ENCODE measurements at places on chromosomes 4 and X. TPM values are rescaled to one million over a fixed set of nuclear protein-coding genes. Genes with fewer than 3 reads are reported as not detected.

DNA sequence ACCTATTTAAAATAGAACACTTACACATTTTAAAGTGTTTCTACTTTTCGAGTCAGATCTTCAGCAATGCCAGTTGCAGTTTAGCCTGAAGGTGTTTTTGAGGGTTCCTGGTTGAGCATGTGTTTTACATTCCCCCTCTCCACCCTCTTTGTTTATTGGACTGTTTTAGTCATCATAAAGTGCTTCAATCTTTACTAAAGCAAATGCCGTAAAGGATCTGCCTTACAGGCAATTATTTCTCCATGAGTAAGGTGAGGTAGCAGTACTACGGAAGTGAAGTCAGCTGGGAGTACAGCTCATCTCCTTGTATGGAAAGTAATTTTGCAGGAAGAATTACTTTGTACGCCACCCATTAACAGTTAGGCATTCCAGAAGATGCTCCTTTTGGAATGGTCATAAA, 36.9 kb downstream of the PDLIM5 start:
- no peak for DNase-seq

GRCh38 chr4:153652051-153652784, 31.9 kb upstream of the TLR2 start:
- no peak for DNase-seq

GRCh38 chr4:71944956-71945355, 86.8 kb upstream of the NPFFR2 start:
- no peak for DNase-seq

DNA sequence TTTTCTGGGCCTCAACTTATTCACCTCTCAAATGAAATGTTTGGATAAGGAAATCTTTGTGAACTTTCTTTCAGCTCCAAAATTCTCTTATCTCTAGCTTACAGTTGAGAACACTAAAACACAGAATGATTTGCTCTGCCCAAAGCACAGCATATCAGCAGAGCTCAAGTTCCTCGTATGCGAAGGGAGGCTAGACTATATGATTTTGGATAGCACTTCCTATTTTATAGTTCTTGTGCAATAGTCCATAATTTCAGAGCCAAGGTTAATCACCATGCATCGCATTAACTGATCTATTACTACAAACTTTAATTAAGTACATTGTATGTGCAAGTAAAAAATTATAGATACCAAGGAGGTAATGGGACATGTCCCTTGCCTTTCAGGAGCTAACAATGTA, 27.0 kb upstream of the KLHL13 start:
- DNase-seq, result no peak

- no peak for DNase-seq
Observed at GRCh38 chrX:75986976-75987375, 185.9 kb upstream of the PBDC1 start.

DNA sequence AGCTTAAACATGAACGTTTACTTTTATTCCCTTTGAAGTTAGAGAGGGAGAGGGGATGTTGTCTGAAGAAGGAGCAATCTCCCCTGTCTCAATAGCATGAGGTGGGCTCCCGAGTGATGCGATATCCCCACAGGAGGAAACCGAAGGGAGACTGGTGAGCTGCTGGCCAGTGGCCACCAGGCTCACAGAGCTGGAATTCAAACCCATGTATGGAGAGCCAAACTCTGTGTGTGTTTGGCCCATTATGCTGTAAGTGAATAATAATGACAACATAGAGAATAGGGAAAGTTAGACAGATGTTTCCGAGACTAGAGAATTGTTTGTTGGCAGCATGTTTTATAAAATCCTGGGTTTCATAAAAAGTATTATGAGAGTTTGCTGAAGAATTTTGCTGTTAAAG, 66.1 kb upstream of the CLNK start:
- no peak for DNase-seq

GRCh38 chr4:138097912-138098600, 144.1 kb downstream of the SLC7A11 start:
- DNase-seq, result no peak

DNA sequence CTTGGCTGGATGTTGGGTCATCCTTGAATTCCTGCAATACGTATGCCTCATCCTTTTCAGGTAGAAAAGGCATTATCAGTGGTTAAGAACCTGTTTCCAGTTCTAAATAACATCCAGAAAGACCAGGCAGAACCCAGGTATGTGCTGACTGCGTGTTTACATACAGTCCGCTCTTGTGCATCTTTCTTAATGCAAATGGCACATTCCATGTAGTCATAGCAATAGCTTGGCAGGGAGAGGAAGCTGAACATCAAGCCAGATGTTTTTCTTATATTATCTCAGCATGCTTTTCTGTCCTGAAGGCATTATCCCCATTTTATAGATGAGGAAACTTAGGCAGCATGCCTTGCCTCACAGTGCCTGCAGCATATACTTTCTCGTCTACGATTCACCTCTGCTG, 2.1 kb downstream of the DCLK2 start:
- no peak for DNase-seq

- no peak for DNase-seq
Observed at GRCh38 chr4:74013264-74013663, 14.8 kb upstream of the CXCL5 start.

GRCh38 chrX:1481636-1482529, 29.2 kb upstream of the ASMTL start:
- DNase-seq, result no peak

- DNase-seq, result no peak
Observed at GRCh38 chrX:71666240-71667223, 814 bp upstream of the LOC101059915 start.

- DNase-seq, result no peak
Observed at GRCh38 chr4:143025081-143025704, 159.5 kb upstream of the USP38 start.

DNA sequence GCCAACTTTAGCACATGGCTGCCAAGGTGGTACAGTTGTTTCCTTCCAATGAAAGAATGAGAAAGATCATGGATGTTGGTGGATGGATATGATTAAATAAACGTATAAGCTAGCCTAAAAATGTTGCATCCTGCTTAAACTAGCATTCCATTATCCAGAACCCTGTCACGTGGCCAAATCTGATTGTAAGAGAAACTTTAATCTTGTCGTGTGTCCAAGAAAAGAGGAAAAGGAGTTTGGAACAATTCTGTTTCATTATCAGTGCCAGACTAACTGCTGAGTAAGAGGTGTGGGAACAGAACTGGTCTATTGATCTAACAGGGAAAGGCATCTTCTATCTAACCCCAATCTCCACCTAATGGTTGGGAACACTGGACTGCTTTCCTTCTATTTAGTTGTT, 325.2 kb upstream of the BMP3 start:
- no peak for DNase-seq

DNA sequence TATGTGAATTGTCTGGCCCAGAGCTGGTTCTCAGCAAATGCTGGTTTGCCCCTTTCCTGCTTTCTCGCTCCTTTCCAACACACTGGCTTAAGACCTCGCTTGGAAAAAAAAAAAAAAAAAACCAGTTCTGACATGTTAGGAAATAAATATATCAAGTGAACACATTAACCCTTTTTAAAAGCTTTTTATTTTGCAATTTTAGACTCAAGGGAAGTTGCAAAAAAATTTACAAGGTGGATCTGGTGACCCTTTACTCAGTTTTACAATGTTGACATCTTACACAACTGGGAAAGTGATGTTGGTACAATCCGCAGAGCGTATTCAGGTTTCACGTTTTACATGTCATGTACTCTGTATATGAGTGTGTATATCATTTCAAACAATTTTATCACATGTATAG, 100.1 kb downstream of the RTL5 start:
- DNase-seq, result no peak

- DNase-seq, result no peak
Observed at GRCh38 chr4:8274765-8275547, 5.4 kb downstream of the HTRA3 start.

DNA sequence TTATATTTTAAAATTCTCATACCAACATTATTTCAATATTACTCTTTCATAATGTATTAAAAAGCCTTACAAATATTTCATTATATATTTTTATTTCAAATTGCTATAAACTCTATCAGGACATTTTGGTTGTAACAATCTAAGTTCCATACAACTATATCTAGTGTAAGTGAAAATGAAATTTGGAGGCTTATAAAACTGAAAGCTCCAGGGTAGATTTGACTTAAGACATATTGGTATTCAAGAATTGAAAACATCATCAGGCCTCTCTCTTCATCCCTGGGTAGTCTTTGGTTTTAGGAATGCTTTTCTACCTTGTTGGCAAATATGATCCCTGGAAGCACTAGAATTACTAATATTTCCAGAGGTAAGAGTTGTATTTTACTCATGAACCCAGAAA, 342.6 kb downstream of the DTHD1 start:
- DNase-seq, result no peak

DNA sequence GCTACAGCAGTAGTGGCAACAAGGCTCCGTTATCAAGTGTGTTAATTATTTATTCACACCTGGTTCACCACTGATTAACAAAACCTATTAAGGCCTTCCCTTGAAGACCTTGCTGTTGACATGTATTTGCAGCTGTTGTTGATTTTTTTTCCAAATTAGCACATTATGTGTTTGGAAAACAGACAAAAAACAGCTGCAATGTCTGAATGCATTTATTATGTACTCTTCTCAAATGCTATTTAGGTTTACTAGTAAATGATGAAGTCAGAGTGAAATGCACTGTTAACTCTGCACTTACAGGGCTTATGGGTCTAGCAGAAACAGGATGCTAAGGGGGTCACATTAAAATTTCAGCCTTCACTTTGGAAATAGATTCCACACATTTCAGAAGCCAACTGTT, 99.5 kb upstream of the PCDH7 start:
- DNase-seq, result no peak

- no peak for DNase-seq
Observed at GRCh38 chrX:2442694-2443093, 58.1 kb downstream of the DHRSX start.

DNA sequence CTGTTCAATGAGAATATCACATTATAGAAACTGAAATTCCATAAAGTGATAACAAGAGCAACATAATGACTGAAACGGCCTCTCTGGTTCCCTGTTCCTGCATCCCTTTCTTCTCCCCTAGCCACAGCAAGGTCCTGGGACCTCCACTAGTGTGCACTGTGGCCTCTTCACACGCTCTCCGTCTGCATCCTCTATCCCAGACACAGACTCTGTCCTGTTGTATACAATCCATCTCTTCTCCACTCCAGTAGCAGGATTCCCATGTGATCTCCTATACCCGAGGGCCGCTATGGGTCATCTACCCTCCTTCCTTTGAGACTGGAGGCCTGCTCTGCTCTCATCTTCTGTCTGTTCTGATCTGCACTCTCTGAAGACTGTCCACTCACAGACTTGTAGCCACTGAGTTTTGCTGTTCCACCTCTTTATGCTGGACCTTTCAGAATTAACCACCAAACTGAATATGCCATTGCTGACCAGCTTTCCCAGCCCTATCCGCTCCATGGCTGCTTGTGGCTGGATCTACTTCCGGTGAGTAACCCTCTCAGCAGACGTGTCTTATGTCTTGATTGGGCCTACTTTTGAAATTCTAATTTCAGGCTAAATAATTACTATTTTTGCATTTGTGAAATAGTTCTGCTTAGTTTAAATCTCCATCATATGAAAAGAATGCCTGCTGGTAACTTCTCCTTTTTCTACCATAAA, 105.1 kb upstream of the NAP1L5 start:
- no peak for DNase-seq

- no peak for DNase-seq
Observed at GRCh38 chrX:15843960-15844359, 10.7 kb downstream of the AP1S2 start.

- DNase-seq, result no peak
Observed at GRCh38 chr4:80465736-80466135, 130.2 kb downstream of the CFAP299 start.

DNA sequence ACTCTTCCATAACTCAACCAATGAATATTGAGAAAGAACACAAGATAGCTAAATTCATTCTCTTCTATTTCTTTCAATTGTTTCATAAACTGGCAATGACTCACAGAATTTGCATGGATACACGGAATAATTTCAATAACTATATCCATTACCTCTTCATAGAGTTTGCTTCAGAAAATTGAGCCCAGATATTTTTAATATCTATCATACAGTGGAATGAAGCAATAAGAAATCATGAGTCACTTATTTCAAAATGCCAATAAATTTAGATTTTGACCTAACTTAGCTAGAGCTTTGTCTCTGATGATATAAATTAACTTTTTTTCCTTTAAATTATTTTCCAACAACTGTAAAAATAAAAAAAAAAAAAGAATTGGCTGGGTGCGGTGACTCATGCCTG, 22.2 kb upstream of the MANBA start:
- DNase-seq, result no peak

- no peak for DNase-seq
Observed at GRCh38 chr4:168150420-168151050, 58.2 kb downstream of the ANXA10 start.

GRCh38 chr4:158374318-158374717, 147.4 kb upstream of the RXFP1 start:
- no peak for DNase-seq

GRCh38 chrX:12615061-12615460, 176.2 kb upstream of the PRPS2 start:
- no peak for DNase-seq

DNA sequence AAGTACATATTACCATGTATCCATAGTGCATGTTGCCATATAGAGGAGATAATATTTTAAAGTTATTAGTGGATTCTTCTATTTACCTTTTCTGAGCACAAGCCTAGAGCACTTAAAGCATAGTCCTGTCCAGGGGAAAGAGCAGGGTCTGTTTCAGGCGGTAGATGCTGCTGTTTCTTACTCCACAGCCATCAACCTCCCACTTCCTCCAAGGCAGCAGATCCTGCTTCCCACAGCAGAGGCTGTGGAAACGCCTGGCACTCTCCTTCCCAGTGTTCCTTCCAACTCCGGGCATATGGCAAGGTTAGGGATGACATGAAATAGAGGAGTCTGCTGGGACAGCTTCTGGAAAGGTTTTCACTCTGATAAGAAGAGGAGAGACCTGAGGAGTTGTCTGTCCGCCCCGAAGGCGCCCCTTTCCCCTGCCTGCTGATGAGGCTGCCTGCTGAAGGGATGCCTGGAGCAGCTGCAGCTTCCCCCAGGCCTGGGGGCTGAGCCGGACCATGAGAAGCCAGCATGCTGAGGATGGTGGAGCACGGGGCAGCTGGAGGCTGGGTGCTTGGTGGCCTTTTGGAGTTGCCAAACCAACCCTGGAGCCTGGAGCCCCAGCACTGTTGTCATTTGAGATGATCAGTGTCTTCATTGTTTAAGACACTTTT, 43.9 kb upstream of the SLC25A4 start:
- DNase-seq, result no peak

- no peak for DNase-seq
Observed at GRCh38 chrX:72052415-72053090, 79.2 kb downstream of the RTL5 start.

The CLDN34 gene
- total RNA-seq, result not detected

The RIPPLY1 gene
- total RNA-seq, result not detected

The LRIT3 gene
- 0.05 TPM for total RNA-seq

The KCND1 gene
- total RNA-seq, result 5.5 TPM

The CXCL9 gene
- total RNA-seq, result not detected

The PRSS48 gene
- total RNA-seq, result not detected

The NOA1 gene
- total RNA-seq, result 11.8 TPM

The SMIM10 gene
- total RNA-seq, result 7.2 TPM

The POLN gene
- total RNA-seq, result 4.3 TPM

The ZCCHC13 gene
- total RNA-seq, result not detected

The BEX2 gene
- 9.1 TPM for total RNA-seq

The GPRIN3 gene
- total RNA-seq, result 0.03 TPM

The SPANXN1 gene
- not detected for total RNA-seq

The UGT2B7 gene
- total RNA-seq, result not detected

The CT47B1 gene
- total RNA-seq, result not detected

The OGT gene
- 174 TPM for total RNA-seq

The PAQR3 gene
- 17.3 TPM for total RNA-seq

The MXRA5 gene
- 14.2 TPM for total RNA-seq

The C4orf50 gene
- under 0.01 TPM for total RNA-seq
